NCI-H187 treated with DMSO at 0.1 percent for 48 hours (cell line): ENCODE measurements at places on chromosomes 3 and 15.
A peak's percentile ranks its signal among the peaks of the same experiment; 100 is the strongest.

DNA sequence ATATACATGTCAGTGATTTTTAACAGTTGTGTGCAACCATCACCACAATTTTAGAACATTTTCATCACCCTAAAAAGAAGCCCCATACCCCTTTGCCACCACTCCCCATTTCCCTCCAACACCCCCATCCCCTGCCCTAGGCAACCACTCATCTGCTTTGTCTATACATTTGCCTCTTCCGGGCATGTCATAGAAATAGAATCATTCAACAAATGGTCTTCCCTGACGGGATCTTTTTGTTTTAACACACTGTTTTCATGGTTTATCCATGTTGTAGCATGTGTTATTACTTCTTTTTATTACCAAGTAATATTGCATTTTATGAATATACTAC, 4.0 kb downstream of the VILL start:
- no peak for DNase-seq

GRCh38 chr3:4776399-4776979, 202.7 kb upstream of the BHLHE40 start:
- no peak for DNase-seq

DNA sequence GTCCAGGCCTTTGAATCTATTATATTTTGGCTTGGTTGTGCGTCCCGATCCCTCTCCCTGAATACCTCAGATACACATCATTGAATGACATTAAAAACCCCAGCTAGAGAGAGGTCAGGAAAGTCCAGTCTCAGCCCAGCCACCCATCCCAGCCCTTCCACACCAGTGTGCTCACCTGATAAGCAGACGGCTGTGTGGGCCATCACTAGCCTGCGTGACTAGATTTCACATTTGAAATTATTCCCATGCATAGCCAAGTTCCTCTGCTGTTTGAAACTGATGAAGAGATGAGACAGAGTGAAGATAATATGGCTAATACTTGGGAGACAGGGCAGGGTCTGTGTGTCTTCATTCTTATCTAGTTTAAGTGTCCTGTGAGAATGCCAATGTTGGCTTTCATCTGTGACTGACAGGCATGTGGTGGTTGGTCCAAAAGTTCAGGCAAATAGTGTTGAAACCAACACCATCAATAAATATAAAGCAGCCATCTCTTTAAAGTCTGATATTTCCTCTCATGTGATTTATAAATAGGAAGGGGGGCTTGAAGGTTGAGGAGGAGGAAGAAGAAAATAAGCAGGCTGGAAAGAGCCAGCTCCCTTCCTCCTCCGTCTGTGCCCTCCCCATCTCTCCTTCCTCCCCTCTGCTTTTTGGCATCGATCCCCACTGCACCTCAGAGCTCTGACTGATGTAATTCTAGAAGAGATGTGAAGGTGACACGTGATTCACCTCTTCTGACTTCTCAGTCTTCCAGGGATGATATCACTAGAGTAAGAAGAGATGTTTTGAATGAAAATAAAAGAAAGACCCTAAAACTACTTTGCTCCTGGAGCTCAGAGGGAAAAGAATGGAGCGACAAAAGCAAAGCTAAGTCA, 5.1 kb downstream of the FAM43A start:
- DNase-seq: no peak

- DNase-seq: no peak
Observed at GRCh38 chr15:48422401-48422800, 91.2 kb downstream of the DUT start.

- no peak for DNase-seq
Observed at GRCh38 chr15:94239474-94239873, 8.1 kb downstream of the MCTP2 start.

GRCh38 chr3:41308119-41308518, 108.8 kb downstream of the CTNNB1 start:
- DNase-seq: no peak

- no peak for DNase-seq
Observed at GRCh38 chr3:152623286-152623911, 211.5 kb upstream of the P2RY1 start.

DNA sequence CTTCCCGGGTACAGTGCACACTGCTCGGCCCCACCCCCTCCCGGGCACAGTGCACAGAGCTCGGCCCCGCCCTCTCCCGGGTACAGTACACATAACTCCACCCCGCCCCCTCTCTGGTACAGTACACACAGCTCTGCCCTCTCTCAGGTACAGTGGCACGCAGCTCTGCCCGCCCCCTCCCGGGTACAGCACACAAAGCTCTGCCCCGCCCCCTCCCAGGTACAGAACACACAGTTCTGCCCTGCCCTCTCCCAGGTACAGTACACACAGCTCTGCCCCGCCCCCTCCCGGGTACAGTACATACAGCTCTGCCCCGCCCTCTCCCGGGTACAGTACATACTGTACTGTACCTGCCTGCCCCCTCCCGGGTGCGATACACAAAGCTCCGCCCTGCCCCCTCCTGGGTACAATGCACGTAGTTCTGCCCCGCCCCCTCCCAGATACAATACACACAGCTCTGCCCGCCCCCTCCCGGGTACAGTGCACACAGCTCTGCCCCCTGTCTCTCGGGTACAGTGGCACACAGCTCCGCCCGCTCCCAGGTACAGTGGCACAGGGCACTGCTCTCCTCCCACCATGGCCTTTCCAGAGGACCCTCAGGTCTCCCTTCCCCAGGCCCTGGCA, 16.4 kb upstream of the PRR20G start:
- DNase-seq: peak; percentile 84

DNA sequence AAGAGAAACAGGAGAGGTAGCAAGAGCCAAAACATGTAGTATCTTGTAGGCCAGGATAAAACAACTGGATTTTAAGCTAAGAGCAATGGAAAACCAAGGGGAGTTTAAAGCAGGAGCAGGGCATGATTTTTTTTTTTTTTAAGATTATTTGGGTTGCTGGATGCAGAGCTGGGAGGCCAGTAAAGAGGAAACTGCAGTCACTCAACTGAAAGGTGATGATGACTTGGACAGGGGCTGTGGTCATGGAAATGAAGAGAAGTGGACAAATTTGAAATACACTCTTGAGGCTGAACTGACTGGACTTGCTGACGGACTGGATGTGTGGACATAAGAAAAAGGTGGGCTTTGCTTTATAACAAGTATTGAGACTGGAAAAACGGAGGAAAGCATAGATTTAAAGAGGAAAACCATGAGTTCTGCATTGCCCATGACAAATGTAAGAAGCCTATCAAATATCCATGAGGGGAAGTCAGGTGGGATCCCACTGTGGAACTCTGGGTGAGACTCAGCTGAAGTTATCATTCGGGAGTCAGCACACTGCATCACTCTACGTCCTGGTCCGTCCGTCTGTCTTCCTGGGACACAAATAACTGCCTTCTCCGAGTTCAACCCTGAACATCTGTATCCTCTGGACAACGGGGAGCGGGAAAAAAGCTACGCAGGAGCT, 688 bp downstream of the XPC start:
- DNase-seq: no peak

DNA sequence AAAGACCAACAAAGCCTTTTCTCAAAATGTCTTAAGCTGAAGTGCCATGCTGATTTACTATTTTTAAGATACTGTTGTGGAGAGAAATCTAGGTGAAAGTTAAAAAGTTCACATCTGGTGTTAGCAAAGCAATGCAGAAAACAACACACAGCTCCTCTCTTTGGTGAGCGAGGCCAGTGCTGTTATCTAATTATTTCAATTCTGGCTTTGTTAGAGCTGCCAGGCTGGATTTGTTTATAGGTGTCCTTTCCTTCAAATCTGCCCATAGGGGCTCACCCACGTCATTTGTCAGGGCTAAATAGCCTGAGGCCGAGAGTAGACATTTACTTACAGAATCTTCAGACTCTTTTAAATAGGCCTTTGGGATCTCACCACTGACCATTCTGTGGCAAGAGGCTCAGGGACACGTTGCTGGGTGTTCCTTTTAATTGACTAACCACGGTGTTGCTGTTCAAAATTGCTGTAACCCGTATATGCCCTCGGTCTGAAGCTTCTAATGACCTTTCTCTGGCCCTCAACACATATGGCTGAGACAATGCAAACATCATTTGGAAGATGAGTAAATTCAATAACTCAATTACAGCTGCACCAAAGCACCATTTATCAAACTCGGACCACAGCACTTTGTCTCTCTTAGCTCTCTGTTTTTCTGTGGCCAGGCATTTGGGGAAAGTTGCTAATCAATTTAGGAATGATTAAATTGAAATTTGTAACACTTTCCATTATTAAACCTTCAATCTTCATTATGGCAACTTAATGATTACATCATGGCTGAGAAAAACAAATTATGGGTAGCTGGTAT, 152.6 kb downstream of the PDZRN3 start:
- DNase-seq: no peak

DNA sequence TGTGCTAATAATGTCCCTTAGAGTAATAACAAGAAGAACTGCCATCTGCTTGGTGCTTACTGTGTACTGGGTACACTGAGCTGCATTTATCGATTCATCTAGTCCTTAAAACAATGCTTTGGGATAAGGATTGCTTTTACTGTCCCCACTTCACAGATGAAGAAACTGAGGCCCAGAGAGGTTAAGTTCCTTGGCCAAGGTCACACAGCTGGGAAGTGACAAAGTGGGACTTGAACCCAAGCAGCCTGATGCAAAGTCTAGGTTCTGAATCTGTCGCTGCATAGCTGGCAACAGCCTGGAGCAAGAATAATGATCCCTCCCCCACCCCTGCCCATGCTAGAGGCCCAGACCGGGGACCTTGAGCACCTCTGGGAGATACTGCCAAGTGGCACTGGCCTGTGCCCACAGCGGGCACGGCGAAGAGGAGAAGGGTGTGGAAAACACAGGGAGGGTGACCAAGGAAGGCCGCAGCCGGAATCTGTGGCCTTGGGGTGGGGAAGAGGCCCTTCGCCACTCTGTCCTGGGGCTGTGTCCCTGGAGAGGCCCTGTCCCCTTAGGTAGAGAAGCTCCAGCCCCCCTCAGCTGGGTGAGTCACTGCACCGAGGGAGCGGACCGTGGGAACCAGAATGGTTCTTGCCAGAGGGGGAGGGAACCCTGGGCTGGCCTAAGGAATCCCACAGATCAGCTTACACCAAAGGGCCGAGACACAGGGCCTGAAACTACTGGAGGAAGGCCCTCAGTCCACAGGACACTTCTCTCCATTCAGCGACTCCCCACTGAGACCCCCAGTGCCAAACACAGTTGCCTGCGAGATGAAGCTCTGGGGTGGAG, 3.5 kb downstream of the PLXND1 start:
- no peak for DNase-seq
